Tongue (tissue), 3 donors: ENCODE measurements at places on chromosomes 16 and 17. TPM values are rescaled to one million over a fixed set of nuclear protein-coding genes. Genes with fewer than 3 reads are reported as not detected.
A peak's percentile ranks its signal among the peaks of the same experiment; 100 is the strongest.

GRCh38 chr17:76866774-76867577 lies 1.2 kb upstream of the MGAT5B start:
- DNase-seq: no peak

DNA sequence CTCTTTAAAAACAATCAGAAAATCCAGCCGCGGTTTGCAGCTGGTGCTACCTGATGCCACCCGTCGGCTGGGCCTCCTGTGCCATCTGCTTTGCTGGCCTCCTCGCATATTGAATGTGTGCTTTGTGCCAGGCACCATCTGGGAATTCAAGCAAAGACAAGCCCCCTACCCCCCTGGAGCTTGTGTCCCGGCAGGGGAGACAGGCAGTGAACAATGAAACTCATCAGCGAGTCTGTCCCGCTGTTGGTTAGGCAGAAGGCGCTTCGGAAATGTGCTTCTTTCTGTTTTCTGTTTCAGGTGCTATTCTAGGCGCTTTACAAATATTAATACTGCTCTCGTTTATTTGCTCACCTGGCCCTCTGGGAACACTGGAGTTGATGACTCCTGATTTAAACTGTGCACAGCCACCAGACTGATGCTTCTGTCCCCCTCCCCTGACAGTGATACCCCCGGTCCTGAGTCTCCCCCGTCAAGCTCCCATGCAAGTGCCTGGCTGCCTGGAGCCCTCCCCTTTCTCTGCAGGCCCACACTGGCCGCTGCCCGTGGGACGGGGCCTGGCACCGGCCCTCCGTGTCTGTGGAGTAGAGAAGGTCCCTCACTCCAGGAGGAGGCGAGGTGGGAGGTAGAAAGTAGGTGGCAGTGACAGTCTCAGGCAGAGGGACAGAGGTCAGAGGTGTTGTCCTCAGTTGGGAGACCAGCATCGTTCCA lies 126.1 kb upstream of the PLCG2 start:
- peak; percentile 71 for DNase-seq

- DNase-seq: no peak
Measured at GRCh38 chr16:66416136-66416535, 11.0 kb upstream of the BEAN1 start.

DNA sequence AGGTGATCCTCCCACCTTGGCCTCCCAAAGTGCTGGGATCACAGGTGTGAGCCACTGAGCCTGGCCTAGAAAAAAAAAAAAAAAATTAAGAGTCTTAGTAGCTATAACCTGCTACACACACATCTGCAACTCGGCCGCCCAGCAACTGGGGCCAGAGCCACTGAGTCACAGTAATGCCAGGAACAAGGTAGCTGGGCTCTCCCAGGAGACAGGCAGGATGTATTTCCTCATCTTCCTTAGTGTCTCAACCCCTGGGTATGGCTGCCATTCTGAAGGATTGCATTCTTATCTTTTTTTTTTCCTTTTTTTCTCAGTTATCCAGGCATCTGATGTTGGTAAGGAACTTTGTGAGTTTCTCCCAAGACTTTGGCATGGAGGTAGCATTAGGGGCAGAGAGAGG lies 7.1 kb upstream of the PSMD3 start:
- no peak for DNase-seq

GRCh38 chr17:40932608-40933007 lies 4.8 kb downstream of the KRT23 start:
- DNase-seq: peak; percentile 46

- DNase-seq: peak; percentile 41
Measured at GRCh38 chr17:19996502-19996901, 12.7 kb upstream of the SPECC1 start.

DNA sequence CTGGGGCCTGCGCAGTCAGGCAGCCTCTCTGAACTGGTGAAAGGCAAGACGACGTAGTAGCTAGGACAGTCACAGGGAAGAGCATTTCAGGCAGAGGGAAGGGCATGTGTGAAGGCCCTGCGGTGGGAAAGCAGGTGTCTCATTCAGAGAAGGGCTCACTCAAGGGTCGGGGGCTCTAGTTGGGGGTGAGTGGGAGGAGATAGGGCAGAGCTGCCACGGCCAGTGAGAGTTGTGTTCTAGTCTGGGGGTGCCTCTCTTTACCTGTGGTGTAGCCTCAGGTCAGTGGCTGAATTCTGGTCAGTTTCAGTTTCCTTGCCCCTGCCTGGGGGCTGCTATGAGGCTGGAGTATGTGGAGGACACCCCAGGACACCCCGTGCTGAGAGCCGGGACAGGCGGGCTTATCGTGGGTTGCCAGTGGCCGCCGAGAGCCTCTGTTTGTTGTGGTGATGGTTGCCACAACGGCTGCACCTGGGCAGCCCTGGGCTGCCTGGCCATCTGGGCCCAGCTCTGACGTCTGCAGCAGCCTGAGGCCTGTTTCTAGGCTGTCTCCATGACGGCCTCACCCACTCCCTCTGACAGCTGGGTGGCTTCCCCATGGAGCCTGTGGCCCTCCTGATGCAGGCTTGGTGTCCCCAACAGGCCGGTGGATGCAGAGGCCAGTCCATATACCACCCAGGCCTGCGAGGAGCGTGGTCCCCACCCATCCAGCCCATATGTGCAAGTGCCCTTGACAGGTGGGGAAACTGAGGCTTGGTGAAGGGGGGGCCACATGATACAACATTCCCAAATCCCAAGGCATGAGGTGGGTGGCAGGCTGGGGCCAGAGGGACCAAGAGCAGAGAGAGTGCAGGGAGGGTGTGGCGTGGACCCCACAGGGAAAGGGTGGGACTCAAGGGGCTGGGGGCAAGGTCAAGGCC lies 10.8 kb downstream of the MAP2K3 start:
- peak; percentile 67 for DNase-seq

DNA sequence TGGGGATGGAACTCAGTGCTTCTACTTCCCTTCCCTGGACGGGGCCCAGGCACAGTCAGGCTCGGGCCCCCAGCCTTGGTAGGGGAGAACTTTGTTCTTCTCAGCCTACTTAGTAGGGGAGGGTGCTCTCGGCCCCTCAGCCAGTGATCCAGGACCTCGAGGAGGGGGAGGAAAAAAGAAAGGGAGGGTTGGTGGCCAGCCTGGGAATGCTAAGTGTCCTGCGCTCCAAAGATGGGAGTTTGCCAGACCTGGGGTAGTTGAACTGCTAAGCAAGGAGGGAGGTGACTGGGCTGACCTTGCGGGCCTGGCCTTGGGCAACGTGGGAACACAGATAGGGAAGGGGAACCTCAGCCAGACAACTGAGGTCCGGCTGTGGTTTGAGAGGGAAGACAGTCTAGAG lies 12.2 kb downstream of the ADGRG1 start:
- DNase-seq: no peak

DNA sequence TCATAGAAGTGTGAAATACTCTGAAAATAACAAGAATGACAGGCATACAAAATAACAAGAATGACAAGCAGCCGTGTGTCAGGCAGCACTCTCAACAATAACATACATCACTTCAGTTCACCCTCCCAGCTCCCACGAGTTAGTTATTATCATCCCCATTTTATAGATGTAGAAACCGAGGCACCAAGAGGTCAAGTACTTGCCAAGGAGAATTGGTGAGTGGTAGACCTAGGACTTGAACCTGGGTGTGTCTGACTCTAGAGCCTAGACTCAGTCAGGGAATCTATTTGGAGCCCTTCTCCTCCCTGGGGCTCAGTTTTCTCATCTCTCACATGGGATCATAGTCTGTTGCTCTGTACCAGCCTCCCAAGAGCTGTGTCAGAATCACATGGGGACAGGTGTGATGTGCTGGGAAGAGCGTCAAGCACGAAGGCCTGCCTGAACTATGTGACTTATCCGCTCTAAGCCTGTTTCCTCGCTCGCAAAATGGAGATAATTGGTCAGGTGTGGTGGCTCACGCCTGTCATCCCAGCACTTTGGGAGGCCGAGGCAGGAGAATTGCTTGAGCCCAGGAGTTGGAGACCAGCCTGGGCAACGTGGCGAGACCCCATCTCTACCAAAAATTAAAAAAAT lies 19.4 kb upstream of the PHOSPHO1 start:
- no peak for DNase-seq

DNA sequence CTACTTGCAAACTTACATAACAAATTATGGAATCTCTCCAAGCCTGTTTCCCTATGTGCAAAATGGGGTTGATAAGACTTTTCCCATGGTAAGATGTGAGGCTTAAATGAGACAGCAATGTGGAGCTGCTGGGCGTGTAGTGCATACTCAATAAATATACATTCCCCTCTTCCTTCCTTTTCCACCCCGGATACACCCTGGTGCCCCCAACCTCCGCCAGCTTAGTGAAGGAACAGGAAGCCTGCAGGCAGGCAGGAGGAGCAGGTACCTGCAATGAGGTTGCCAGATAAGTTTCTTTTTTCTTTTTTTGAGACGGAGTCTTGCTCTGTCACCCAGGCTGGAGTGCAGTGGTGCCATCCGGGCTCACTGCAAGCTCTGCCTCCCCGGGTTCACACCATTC lies 14.9 kb downstream of the C17orf50 start:
- DNase-seq: no peak

GRCh38 chr17:78525511-78526160 lies 51.6 kb downstream of the DNAH17 start:
- DNase-seq: no peak

CDH16 gene
- 0.31 TPM for total RNA-seq

SEPTIN1 gene
- not detected for total RNA-seq

UTS2R gene
- total RNA-seq: 5.8 TPM

TIMP2 gene
- total RNA-seq: 93.3 TPM

ORC6 gene
- total RNA-seq: 11.9 TPM

DHRS13 gene
- total RNA-seq: 18.2 TPM

AKAP1 gene
- total RNA-seq: 87.3 TPM

CD68 gene
- 2.4 TPM for total RNA-seq

NDUFB10 gene
- total RNA-seq: 155 TPM

SNRNP25 gene
- total RNA-seq: 13.0 TPM

SDR42E2 gene
- total RNA-seq: not detected
